Activated CD8-positive, alpha-beta memory T cell treated with anti-CD3 and anti-CD28 coated beads, Interleukin-2, amount 50 U/mL, for 48 hours (primary cell): ENCODE measurements at places on chromosomes 11 and 22.

DNA sequence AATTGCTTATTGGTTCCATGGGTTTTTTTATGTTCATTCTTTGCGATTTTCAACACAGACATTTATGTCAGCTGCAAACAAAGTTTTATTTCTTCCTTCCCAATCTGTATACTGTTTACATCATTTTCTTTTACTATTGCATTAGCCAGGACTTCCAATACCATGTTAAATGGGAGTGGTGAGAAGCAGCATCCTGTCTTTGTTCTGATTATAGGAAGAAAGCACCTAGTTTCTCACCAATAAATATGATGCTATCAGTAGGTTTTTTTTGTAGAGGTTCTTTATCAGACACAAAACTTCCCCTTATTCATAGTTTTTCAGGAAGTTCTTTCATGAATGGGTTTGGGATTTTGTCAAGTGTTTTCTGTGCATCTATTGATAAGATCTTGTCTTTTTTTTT is 28.0 kb upstream of the OR8B8 start:
- DNase-seq: no peak

- DNase-seq: no peak
Observed at GRCh38 chr11:101390539-101390938, 193.3 kb downstream of the TRPC6 start.

DNA sequence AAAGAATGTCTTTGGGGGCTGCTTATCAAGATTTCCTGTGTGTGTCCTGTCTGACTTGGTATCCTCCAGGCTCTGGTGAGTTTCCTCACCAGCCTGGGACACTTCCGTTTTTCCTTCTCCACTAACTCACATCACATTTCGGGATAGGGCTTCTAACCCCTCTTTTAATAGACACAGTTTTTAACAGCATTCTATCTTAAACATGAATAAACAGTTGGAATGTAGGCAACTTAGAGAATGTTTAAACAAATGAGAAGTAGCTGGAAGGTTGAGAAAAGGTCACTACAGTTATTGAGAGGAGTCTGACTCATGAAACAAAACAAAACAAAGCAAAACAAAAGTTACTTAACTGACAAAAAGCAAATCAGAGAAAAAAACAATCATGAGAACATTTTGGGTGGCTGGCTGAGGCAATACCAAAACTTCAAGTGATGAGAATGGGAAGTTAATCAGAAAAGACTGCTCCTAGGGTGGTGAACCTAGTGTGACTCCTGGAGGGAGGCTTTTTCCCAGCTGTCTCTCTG is 64.7 kb upstream of the CTSC start:
- no peak for DNase-seq

- DNase-seq: no peak
Observed at GRCh38 chr22:35899736-35900135, 128.9 kb downstream of the RBFOX2 start.

GRCh38 chr22:41596776-41597634 is 7.4 kb upstream of the PMM1 start:
- DNase-seq: peak; percentile 69

DNA sequence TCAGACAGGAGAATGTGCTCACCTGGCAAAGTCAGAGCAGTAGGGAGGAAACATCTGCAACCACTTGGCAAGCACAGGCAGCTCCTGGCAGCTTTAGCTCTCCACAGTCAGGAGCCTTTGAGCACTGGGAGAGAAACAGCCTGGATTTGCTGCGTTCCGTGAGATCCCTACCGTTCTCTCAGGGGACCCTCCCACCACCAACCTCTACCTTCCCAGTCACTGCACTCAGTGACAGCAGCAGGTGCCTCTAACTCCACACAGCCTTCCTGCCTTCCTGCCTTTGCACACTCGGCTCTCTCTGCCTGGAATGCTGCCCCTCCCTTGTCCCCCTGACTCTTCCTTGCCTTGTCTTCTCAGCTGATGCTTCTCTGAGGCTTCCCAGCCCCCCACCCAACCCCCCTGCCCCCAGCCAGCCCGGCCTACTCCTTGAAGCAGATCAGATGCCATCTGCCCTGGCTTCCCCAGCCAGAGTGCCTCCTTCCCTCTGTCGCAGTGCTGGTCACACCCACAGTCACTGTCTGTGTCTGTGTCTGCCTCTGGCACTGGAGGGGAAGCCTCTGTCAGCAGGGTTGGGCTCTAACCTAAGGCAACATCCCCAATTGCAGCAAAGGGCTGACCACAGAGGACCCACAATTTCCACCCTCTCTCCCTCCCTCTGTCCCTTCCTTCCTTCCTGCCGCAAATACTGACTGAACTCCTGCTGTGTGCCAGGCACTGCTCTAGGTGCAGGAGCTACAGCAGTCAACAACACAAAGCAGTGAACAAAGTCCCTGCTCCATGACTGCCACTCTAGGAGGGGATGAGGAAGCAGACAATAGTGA is 14.9 kb upstream of the TSKU start:
- DNase-seq: no peak

GRCh38 chr11:77455740-77456139 is 18.2 kb downstream of the PAK1 start:
- DNase-seq: no peak

DNA sequence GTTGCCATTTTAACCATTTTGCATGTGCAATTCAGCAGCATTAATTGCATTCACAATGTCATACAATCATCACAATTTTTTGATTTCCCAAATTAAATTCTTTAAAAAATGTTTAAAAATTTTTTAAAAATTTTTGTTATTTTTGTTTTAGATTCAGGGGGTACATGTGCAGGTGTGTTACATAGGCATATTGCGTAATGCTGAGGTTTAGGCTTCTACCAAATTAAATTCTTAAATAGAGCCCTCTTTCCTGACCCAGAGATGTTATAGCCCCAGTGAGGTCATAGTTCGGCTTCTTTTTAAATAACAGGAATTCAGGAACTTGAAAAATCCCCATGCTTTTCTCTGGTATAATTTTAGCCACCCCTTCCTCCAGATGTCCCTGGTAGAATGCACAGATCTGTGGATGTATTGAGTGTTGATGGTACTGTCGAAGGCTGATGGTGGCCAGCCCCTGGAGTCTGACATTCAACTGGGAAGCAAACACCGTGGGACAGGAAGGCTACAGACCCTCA is 11.3 kb upstream of the AMPD3 start:
- no peak for DNase-seq

DNA sequence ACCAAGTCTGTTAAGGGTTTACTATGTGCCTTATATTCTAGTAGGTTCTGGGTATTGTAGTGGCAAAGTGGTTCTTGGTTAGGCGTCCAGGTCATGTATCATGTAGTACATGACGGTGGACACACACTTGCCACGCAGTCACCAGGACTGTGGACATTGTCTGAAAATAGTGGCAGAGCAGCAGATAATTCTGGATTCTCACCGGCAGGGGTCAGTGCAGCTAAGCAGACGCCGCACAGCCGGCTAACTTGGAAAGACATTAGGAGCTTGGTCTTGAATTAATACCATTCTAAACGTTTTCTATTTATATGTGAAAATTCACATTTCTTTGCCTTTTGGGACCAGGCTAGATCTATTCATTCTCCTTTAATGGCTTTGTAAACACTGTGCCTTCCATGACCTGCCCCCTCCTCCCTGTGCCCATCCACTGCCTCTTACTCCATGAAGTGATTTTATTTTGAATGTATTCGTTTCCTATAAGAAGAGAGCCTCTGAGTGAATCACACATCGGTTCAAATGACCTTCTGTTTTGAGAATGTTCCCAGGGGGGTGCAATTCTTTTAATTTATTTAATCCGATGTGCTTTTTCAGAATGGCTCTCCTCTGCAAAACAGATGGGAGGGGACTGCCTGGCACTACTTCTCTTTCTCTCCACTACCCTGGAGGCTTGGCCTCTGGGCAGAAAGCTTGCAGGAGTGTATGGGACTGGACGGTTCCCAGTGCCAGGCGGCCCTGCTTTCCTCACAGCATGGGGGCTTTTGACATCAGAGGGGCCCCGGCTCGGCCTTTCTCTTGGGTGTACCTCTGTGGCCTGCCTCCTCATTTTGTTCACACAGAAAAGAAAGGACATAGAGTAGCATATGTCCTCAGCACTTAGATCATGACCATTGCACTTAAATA is 378.0 kb downstream of the NTM start:
- peak; percentile 63 for DNase-seq

DNA sequence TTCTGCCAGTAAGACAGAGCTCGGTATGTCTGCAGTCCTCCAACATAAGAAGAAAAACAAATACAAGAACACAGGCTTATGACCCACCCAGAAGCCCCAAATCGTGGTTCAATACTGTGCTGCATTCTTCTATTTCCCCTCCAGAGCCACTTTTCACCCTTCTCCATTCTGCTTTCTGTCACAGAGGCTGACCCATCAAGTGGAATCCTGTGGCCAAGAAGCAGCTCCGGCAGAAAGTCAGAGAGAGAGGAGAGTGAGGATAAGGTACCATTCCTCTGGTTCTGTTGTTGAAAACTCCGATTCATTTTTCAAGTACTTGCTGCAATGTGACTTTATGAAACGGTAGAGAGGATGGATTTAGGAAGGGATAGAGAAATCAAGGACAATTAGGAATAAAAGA is 30.4 kb downstream of the PGM2L1 start:
- DNase-seq: no peak

DNA sequence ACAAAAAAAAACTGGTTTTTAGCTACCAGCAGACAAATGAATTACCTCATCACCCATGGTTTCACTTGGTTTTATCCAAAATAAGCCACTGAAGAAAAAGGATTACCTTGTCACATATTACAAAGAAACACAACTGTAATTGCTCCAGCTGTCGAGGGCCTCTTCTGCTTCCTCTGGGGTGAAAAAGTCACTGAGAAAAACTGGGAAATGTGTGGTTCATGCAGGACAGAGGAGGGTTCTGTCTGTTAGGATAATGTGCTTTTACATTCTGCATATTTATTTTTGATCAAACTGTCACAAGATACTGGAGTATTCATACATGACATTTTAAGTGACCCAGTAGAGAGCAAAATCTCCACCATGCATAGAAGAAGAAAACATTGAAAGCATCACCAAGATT is 211.7 kb downstream of the NAV2 start:
- DNase-seq: no peak
